OCI-LY7 (cell line): ENCODE measurements at places on chromosomes 13 and 19. TPM values are rescaled to one million over a fixed set of nuclear protein-coding genes. Genes with fewer than 3 reads are reported as not detected.

PLIN5 gene
- 1.9 and 2.2 TPM in 2 replicates for total RNA-seq

DPY19L3 gene
- total RNA-seq = 39.0 and 42.2 TPM in 2 replicates

HPN gene
- total RNA-seq = 0.17 TPM in 1 of 2 replicates, not detected in the other

LILRA6 gene
- not detected in 2 replicates for total RNA-seq

SHANK1 gene
- 10.7 and 13.1 TPM in 2 replicates for total RNA-seq

NAPSA gene
- 15.7 and 30.1 TPM in 2 replicates for total RNA-seq

PLIN4 gene
- 0.24 and 0.32 TPM in 2 replicates for total RNA-seq

SMARCA4 gene
- total RNA-seq = 554 and 581 TPM in 2 replicates

ZNF296 gene
- total RNA-seq = 31.4 and 31.6 TPM in 2 replicates

KLK12 gene
- total RNA-seq = not detected in 2 replicates
